ENCODE measurements at places on chromosomes 12 and 14. TPM values are rescaled to one million over a fixed set of nuclear protein-coding genes. Genes with fewer than 3 reads are reported as not detected.
A peak's percentile ranks its signal among the peaks of the same experiment; 100 is the strongest.

Gene PTHLH
- not detected for total RNA-seq

DNA sequence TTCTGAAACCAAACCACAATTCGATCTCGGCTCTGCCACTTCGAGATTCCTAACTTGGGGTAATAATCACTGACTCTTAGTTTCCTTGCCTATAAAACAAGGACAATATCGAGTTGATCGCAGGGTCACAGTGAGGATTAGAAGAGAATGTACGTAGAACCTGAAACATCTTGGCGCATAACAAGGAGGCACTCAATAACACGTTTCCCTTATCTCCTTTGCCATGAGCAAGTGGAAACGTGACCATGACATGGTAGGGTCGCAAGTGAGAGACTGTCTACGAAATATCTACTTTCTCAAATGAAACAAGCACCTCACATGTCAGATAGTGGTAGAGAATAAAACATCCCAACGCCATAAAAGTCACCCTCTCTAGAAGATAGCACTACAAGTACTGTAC is 2.3 kb downstream of the DICER1 start:
- no peak for DNase-seq

DNA sequence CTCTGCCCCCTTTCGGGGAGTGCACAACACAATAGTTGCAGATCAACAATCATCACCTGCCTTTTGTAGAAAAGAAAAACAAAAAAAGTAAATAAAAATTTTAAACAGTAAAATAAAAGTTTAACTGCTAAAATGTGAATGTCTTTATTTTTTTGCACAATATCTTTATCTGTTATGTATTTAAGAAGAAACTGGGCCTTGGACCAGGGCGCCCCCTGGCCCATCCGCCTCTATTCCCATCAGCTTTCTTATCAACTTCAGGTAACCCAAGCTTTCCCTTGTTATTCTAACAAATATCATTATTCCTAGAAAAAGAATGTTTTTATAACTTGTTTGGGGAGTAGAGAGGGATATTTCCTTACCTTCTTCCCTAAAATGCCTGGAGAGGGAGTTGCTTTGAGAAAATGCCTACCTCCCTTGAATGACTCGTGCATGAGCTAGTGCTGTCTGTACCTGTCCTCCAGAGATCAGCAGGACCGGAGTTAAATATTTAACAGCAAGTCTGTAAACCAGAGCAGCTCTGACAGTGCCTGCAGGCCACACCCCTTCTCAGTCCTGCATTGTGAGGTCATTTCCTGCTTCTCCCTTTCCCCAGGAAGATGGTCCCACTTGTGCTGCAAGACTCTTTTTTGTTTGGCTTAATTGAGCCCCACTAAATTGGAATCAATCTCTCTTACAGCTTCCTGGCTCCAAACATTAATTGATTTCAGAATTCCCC is 192.8 kb upstream of the RGS6 start:
- DNase-seq = no peak

DNA sequence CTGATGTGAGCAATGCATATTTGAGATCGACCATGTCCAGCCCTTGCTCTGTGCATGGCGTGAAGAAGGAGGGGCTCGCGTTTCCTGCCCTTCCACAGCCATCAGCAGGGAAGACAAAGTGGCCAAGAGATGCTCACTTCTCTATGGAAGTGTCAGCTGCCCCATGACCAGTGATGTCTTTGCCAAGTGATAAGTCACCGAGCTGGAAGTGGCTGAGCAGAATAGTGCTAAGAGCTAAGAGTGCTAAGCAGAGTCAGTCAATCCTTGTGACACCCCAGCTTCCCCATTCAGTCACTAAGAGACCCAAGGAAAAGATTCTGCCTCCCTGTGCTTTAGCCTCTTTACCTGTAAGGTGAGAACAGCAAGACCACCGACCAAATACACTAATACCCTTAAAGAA is 50.5 kb upstream of the CEP83 start:
- DNase-seq = no peak

- DNase-seq = no peak
Observed at GRCh38 chr12:128606051-128606450, 217.7 kb downstream of the SLC15A4 start.

DNA sequence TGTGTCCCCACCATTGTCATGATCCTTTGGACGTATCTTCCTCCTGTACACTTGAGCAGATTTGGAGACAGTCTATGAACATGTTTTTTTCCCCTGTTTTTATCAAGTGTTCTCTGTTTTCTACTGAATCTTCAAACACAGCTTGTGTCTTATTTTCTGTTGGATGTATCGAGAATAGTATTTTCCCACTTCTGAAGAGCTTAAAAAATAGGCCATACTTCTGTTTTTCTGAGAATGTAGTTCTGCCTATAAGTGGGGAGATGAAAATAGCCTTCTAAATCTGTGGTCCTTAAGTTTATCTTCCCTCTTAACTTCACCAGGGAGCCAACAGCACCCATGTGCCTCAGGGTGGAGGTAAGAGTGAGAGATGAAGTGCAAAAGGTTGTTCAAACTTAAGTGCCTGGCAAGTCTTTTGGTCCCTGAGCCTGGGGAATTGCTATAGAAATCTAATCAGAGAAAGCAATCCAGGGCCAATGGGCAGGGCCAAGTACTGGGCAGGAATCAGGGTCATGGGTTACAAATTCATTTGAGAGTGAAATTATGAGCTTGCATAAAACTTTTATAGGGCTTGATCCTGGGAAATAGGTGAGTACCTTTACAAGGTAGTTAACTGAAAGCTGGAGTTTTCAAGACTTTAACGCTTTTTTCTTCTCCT is 58.9 kb downstream of the ARF6 start:
- DNase-seq = no peak

GRCh38 chr12:46546634-46547273 is 174.2 kb upstream of the SLC38A2 start:
- peak; percentile 49 for DNase-seq

DNA sequence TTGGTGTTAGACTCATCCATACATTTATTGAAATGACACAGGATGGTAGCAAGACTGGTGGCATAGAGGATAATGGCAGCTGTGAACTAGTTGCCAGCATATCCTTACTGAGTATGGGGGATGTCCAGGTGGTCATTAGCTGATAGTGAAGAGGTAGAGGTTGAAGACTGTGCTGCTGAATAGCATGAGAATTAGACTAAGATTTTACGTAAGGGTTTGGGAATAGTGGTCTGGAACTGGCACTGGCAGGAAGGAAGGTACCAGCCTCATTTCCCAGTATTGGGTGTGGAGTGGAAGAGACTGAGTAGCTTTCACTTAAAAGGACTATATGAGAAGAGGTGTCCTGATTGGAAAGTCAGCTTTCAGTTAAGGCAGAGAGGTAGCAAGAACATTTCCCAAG is 6.5 kb downstream of the ERC1 start:
- no peak for DNase-seq

DNA sequence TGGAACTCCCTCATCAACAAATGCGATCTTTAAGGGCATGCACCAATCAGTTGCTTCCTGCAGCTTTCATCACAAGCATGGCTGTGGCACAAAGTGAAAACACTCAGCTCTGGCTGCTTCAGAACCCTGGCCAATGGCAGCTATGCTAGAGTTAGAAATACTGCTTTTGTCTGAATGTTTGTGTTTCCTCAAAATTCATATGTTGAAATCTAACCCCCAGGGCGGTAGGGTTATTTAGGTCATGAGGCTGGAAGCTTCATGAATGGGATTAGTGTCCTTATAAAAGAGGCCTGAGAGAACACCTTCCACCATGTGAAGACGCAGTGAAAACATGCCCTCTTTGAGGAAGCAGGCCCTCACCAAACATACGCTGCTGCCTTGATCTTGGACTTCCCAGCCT is 453.9 kb downstream of the SNAPC1 start:
- no peak for DNase-seq

Gene NTN4
- total RNA-seq = not detected

Gene GDF3
- not detected for total RNA-seq

Gene HOXC11
- not detected for total RNA-seq

Gene AICDA
- total RNA-seq = not detected

Gene DLGAP5
- 112 TPM for total RNA-seq

Gene C14orf180
- total RNA-seq = not detected

Gene PIK3C2G
- not detected for total RNA-seq

Gene CNTN1
- not detected for total RNA-seq

All from activated CD8-positive, alpha-beta T cell treated with anti-CD3 and anti-CD28 coated beads, Interleukin-2, amount 10 ng/mL, durations not matched to agents 7 days and 5 days (primary cell).